Coronary artery (tissue), 2 donors: ENCODE measurements at places on chromosomes 4 and X.

- DNase-seq: no peak
Measured at GRCh38 chr4:75698963-75699228, 25.5 kb upstream of the USO1 start.

GRCh38 chr4:146235654-146236177 is 21.4 kb downstream of the REELD1 start:
- DNase-seq: no peak

- no peak for DNase-seq
Measured at GRCh38 chr4:83255584-83255983, 29.0 kb downstream of the COQ2 start.

- DNase-seq: no peak
Measured at GRCh38 chrX:19342331-19342906, 1.3 kb upstream of the PDHA1 start.

GRCh38 chrX:338281-338835 is 19.8 kb upstream of the GTPBP6 start:
- DNase-seq: no peak

DNA sequence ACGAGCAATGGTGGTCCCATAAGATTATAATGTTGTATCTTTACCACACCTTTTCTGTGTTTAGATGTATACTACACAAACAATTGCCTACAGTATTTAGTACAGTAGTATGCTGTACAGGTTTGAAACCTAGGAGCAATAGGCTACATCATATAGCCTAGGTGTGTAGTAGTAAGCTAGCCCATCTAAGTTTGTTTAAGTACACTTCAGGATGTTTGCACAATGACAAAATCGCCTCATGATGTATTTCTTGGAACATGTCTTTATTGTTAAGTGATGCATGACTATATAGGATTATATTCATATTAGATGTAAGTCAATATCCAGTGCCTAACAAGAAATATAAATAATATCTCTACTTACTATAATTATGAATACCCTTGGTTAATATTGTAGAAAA is 104.6 kb downstream of the SLC10A6 start:
- no peak for DNase-seq

DNA sequence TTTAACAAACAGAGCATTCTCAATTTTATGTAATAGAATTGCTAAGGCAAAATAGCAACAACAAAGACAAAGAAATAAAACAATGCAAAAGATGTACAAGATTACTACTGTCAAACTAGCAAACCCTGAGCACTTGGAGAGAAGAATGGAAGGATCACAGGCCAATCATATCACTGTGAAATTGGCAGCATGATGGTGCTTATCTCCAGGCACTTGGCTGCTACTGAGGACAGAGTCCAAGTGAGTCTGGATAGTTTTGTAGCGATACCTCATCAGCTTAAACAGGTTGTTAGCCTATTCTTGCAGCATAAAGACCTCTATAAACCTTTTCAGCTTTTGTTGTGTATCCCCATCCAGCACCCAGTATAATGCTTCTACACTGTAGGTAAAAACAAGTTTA is 117.7 kb downstream of the C4orf33 start:
- no peak for DNase-seq
